ENCODE measurements at places on chromosomes 5 and 9.
A peak's percentile ranks its signal among the peaks of the same experiment; 100 is the strongest.

GRCh38 chr5:133259199-133259997 lies 207.6 kb downstream of the HSPA4 start:
- DNase-seq, result no peak

- peak; percentile 10 for DNase-seq
Measured at GRCh38 chr5:71576241-71576640, 10.9 kb upstream of the MCCC2 start.

- no peak for DNase-seq
Measured at GRCh38 chr5:172147857-172148256, 40.2 kb downstream of the STK10 start.

DNA sequence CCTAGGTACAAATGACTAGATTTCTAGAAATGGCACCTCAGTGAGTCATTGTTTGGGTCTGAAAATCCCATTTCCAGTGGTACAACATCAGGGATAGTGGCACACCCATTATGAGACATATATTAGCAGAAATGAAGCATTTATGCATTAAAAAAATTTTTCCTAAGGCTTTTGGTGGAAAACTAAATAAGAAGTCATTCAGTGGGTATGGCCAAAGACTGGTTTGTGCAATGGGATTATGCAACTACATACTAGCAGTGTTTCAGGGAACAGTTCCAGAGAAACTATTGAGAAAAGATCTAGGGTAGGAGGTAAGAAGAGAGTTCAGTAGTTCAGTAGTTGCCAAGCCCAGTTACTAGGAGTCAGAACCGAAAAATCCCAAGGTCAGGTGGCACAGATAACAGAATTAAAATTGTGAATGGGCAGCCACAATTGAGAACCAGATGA lies 106.5 kb upstream of the HAPLN1 start:
- peak; percentile 41 for DNase-seq

DNA sequence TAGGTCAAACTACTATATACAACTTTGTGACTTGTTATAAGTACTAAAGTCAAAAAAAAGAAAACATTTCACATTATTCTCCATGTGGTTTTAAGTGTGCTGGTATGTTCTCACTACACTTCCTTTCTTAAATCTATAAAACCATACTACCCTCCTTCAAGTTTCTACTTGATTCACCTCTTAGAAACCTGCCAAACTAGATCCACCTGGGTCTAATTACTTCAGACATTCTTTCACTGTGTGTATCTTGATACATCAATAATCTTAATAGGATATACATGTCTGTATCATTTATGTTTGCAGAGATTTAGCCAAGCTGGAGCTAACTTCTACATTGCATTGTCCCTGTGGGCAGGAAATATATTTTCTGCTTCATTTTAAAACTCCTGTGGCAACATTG lies 1012.6 kb downstream of the EFNA5 start:
- DNase-seq, result no peak

GRCh38 chr9:24590432-24590831 lies 44.7 kb upstream of the IZUMO3 start:
- DNase-seq, result peak; percentile 7

GRCh38 chr5:77129391-77129990 lies 42.4 kb upstream of the ZBED3 start:
- DNase-seq, result peak; percentile 10

Data from fibroblast of skin of right quadriceps (primary cell).